ENCODE measurements at places on chromosomes 16 and 17.

GRCh38 chr16:86642087-86642486, 63.7 kb downstream of the FOXL1 start:
- DNase-seq, result no peak

GRCh38 chr17:32558326-32558955, 71.6 kb downstream of the CDK5R1 start:
- DNase-seq, result no peak

DNA sequence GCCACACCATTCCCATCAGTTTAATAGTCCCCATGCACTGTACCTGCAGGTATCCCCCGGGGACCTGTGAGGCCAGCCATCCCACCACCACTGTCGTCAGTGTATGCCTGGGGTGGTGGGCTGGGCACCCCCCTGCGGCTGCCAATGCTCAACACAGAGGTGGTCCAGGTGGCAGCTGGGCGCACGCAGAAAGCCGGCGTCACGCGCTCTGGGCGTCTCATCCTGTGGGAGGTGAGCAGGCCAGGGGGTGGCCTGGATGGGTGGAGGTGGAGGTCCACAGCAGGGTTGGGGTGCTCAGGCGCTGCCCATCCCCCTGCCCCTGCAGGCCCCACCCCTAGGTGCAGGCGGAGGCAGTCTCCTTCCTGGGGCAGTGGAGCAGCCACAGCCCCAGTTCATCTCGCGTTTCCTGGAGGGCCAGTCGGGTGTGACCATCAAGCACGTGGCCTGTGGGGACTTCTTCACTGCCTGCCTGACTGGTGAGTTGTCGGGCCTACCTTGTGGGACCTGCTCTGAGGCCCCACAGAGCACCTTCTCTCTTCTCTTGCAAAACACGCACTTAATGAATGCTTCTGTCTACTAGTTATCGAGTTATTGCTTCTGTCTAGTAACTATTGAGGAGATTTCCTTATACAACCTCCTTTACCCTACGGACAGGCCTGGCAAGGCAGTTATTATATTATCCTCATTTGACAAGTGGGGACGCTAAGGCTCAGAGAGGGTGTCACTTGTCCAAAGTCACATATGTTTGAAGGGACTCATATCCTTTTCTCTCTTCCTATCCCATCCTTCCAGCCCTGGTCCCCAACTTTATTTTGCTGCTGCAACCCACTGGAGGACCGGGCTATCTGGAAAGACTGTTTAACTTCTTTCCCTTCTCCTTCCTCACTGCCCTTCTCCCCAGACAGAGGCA, 5.8 kb upstream of the TRAF4 start:
- no peak for DNase-seq

- no peak for DNase-seq
Observed at GRCh38 chr16:67989322-67990017, 9.2 kb upstream of the DPEP3 start.

DNA sequence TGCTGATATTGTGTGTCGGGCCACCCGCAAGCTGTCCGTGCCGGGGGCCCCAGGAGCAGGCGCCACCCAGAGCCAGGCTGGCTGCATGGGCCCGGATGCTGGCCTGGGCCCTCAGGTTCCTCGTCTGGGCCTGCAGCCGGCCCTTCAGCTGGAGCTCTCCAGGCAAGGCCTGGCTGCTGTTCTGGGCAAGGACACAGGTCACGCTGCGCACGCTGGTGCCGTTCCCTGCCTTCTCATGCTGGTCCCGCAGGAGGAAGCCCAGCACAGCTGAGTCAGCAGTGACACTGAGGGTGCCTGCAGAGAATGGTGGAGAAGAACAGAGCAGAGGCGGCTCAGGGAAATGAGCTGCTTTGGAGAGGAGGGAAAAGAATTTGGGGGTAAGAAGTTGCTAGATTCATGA, 79.9 kb downstream of the RMI2 start:
- no peak for DNase-seq

GRCh38 chr16:4659363-4660353, 33.7 kb upstream of the NUDT16L1 start:
- no peak for DNase-seq

- no peak for DNase-seq
Observed at GRCh38 chr17:73211745-73212144, 18.9 kb downstream of the COG1 start.

DNA sequence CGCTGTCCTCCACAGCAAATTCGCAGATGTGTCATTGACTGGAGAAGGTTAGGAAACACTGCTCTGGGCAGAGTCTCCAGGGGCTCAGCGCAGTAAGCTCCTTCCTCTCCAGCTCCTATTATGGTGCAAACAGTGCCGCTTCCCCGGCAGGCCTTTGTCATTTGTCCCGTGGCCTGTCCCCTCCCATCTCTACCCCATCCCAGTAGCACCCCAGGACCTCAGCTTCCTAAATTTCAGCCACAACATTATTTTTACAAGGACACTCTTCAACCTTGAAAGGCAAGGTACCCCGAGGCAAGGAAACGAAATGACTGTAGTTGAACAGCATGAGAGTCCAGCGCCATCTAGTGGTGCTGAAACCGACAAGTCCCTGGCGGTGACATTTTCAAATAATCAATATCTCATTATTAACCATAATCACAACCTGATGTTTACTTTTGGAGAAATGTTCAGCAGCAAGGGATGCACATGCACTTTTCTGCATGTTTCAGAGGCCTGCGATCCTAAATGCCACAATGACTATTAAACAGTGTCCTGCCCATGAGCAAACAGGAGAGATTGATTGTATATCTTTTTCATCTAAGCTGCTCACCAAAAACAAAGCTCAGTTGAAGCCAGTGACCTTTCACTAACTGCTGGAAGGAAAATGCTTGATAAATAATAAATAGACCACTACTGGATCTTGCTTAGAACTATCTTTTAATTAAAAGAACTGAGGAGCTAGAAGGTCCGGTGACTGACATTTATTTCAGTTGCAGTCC, 16.5 kb downstream of the MRPS23 start:
- DNase-seq, result no peak

DNA sequence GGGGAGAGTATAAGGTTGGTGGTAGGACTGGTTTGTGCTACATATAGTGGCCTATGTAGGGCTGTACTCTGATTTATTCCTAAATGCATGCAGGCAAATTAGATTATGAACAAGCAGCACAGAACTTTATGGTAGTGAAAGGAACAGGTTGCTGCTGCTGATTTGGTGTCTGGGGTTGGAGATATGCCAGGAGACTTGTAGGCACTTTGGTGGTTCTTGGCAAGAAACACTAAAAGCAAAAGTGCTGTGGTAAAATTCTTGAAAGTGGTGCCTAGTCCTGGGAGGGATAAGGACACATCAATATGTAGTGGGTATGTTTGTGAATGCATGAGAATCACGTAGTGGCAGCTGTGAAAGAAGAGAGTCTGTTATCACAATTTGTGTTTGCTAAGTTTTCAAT, 2126.0 kb downstream of the TP53TG3F start:
- DNase-seq, result no peak

- DNase-seq, result no peak
Observed at GRCh38 chr16:3112058-3112880, at the start of gene ZNF205. ZNF205 (plus strand) TSS chr16:3112586; CDS start chr16:3113431, 845 bp downstream.

- no peak for DNase-seq
Observed at GRCh38 chr17:29433541-29433940, 43.4 kb downstream of the TAOK1 start.

GRCh38 chr16:89744813-89745212, 23.5 kb downstream of the ZNF276 start:
- no peak for DNase-seq
